ENCODE measurements at places on chromosomes 7 and 10.

DNA sequence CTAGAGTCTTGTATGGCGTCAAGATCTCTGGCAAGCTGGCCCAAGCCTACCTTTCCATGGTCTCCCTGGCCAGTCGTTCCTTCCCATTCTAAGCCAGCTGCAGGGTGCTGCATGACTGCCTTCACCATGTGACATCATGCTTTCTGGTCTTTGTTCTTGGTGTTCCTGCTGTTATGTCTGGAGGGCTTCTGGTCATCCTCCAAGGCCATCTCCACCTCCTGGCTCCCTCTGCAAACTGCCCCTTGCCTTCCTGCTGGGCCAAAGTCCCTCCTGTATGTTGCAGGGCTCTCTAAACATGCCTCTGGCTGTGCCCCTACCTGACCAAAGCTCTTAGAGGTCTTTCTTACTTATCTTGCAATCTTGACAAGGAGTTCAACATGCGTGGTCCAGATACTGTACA is 44.4 kb upstream of the SHH start:
- no peak for DNase-seq

GRCh38 chr10:72334196-72334824 is 20.4 kb downstream of the DNAJB12 start:
- peak; percentile 87 for DNase-seq

DNA sequence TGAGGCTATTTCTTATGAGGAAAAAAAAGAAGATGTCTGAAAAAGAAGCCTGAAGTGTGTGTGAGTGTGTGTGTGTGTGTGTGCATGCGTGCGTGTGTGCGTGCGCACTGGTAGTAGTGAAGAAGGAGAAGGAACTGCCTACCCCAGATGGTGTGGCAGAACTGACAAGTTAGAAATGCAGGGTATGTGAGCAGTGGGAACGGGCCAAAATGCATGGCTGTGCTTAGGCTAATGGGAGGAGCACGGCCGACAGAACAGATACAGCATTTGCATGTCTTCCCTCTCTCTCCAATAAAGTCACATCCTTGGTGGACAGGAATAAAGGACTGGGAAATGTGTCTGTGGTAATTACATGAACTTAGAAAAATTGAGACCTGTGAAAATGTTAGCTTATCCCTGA is 94.3 kb downstream of the IDE start:
- DNase-seq, result no peak

GRCh38 chr7:42139751-42140150 is 97.3 kb downstream of the GLI3 start:
- peak; percentile 65 for DNase-seq

DNA sequence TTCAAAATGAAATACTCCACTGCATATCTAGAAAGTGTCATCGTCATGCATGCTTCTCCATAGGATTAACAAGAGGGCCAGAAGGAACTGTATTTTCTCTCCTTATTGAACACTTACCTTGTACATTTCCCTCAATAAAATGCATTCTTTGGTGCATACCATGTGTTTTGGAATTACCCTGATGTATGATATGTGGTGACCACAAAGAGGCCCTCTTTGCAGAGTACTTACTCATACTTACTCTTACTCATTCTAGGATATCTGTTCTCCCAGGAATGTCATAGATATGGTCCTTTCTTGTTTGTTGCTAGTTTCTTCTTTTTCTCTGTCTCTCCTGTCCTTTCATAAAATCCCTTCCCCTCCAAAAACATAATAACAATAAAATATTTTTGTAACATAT is 1087.1 kb upstream of the POT1 start:
- no peak for DNase-seq

DNA sequence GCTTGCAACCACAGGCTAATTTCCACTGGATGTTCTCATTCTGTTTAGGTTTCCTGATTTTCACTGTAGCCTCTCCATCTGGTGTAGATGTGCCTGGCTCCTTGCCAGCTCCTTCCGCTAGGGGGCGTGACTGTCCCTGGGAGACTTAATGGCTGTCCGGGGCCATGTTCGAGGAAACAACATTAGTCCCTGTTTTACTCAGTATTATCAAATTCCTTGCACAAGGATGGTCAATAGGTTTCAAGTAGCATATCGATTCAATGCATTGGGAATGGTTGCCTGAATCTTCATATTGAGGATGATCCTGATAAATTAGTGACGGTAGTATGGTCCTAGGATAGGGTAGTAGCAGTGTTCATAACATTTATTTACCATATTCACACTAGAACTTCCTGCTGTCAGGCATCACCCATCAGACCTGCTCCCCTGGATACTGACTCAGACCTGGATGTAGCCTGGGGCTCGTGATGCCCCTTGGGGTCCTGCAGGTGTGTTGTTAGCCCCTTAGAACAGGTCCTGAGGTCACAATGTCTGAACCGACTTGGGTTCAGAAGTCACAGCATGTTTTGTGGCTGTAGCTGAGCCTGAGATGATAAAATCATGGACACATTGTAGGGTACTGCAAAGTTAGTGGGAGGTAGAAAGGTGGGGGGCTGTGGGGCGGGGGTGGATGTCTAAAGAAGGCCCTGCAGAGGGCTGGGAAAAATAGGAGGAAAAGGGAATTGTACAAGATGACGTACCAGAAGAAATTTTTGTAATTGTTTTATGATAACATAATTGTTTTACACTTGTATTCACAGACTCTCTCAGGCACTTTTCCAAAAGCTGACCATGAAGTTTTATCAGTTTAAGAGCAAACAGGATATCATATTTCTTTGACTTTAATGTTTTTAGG is 8.9 kb upstream of the EXOC6 start:
- DNase-seq, result peak; percentile 84

DNA sequence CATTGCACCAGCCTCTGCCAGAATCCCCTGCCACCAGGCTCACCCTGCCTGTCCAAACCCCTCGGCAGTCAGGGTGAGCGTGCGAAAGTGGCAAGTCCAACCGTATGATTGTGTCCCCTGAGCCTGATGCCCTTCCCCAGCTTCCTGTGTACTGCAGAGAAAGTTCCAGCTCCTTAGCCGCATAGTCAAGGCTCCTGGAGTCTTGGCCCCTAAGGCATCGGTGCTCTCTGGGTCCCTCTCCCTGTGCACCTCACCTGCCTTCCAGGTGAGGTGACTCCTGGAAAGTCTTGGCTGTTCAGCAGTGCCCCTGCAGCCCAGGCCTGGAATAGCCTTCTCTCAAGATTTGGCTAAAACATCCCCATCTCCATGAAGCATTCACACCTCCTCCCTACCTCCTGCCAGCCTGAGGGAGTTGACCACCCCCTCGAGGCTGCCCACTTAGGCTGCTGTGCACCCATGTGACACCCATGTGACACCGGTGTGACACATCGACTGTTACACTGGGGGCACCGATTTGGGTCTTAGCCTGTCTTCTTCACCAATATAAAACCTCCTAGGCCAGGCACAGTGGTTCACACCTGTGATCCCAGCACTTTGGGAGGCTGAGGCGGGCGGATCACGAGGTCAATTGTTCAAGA is 56.1 kb upstream of the ELN start:
- DNase-seq, result no peak

GRCh38 chr10:121608469-121609190 is 10.4 kb upstream of the FGFR2 start:
- DNase-seq, result no peak

GRCh38 chr7:115153769-115154477 is 232.0 kb downstream of the MDFIC start:
- DNase-seq, result no peak

GRCh38 chr10:132021504-132022143 is 39.9 kb upstream of the BNIP3 start:
- DNase-seq, result no peak

DNA sequence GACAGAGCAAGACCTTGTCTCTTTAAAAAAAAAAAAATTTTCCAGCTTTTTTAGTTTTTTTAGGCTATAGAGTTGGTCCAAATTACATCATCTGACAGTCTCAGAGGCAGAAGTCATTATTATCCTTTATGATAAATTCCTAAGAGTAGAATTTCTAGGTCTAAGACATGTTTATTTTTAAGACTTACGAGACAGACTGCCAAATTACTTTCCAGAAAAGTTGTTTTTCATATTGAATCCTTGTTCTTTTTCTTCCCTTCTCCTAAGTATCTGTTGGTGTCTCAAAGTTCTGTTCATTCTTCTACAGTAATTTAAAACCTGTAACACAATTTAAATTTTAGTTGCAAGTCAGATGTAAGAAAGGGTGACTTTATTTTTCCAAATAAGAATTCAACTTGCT is 421.4 kb downstream of the GALNT17 start:
- no peak for DNase-seq

GRCh38 chr7:39656415-39656814 is 33.0 kb downstream of the RALA start:
- no peak for DNase-seq

GRCh38 chr10:109696462-109696861 is 226.8 kb downstream of the XPNPEP1 start:
- DNase-seq, result no peak

- DNase-seq, result no peak
Observed at GRCh38 chr7:57403601-57404342, 46.2 kb upstream of the ZNF716 start.

DNA sequence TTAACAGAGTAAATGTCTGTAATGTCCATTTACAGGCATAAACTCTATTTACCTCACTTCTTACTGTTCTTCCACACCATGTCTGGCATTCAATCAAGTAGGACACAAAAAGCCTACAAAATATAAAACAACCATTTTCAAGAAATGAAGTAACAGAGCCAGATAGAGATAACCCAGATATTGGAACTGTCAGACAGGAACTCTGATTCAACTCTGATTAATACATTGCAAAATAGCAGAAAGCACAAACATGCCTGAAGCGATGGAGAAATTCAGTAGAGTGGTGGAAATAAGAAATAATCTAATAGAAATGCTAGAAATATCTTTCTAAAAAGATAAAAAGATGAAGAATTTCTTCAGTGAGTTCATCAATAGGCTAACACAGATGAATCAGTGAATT is 964.4 kb downstream of the PCDH15 start:
- peak; percentile 0 for DNase-seq

DNA sequence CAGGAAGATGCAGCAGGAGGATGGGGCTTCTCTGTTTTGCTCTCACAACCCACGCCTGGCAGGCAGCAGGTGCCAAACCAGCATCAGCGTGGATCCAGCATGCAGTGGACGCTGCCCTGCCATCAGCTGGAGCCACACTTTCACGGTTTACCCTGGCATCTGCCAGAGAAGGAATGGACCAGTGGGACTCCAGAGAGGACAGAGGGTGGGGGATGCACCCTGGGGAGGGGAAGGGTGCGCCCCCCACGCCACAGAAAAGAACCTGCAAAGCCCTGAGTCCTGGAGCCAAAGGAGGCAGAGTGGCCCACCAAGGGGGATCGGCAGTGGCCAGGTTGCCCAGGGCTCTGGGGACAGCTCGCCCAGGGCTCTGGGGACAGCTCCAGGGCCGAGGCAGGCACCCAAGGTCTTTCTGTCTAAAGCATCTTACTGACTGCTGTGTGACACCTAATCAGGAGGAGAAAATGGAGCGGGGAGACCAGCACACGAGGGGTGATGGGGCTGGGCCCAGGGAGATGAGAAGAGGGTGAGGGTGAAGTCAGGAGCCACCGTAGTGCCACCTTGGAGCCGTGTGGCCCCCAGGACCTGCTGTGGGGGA is 225.1 kb downstream of the DNAJB6 start:
- DNase-seq, result no peak

DNA sequence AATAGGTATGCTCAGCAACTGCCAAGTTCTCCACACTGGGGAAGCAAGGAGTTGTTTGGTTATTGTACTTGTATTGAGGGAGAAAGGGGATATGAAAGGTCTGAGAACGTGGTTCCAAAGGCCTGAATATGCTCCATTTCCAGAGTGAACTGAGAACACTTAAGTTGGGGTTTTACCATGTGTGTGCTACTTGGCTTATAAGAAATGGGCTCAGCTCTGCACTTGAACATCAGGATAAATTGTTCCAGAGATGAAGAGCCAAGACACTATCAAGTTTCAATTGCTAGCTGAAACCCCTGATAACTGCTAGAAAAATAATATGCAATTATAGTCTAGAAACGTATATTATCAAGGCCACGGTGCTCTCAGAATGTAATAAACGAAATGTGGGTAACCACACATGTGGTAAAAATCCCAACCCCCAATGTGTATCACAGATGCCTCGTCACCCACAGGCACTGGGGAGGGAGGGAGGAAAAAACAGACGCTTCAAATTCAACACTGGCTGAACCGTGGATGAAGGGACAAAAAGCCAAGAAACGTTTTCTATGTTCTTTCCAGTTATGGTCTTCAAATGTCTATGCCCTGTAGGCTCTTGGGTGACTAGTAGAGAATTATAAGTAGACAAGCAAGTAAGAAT is 16.3 kb downstream of the ELMO1 start:
- no peak for DNase-seq

GRCh38 chr10:117757086-117757720 is 214.7 kb downstream of the EMX2 start:
- no peak for DNase-seq

DNA sequence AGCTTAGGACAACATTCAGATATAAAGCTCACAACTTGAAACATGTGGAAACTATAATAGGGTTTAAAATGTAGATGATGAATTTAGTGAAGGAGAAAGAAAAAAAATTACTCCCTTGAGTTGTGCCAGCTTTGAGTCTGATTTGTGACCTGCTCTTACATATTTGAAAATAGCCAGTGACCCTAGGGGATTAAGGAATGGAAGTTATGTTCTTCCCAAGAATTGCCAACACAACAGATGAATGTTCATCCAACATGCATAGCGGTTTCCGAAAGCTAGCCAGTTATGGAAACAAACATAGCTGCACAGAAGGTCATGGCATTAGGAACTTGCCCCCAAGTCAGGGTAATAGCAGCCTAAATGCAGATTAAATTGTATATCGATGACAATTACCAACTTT is 10.8 kb downstream of the TMEM196 start:
- DNase-seq, result no peak

DNA sequence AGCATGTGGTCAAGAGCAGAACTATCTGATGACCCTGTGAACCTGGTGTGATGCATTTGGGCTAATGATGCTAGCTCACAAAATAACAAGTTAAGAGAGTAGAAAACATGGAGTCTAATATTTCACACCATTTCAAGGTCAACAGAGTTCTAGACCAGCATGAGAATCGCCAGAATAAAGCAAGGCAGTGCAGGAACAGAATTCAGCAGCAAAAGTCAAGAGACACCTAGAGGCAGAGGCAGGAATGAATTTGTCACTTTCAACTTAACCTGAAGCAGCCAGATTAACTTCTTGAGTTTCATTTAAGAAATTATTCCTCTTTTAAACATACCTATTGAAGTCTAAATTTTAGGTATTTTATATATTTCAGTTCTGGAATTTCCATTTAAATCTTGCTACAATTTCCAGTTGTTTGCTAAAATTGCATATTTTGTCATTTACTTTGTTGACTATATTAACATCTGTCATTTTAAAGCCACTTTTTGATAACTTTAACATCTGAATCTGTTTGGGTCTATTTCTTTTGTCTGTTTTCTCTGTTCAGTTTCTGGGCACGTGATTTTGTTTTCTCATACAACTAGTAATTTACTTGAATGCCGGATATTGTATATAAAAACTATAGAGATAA is 44.2 kb upstream of the PRSS58 start:
- peak; percentile 20 for DNase-seq

DNA sequence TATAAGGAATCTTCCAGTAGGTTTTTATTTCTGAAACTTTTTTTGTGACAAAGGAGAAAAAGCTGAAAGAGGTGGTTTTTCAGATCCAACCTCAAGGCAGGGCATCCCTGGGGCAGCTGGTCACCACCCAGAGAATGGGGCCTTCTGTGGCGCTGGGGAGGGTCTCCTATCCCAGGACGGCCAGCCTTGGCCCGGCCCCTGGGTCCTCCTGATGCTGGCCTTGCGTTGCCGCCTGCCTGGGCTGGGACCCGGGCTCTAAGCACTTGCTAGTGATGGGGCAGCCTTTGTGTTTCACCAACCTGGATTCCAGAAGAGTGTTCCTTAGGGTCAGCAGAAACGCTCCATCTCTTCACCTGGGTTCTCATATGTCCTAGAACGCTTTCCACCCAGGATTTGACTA is 16.3 kb downstream of the SHH start:
- DNase-seq, result no peak

- DNase-seq, result no peak
Observed at GRCh38 chr10:79250259-79250658, 97.0 kb upstream of the PPIF start.
